ENCODE measurements at places on chromosomes 3 and 15.

GRCh38 chr3:127668906-127669305 lies 3.8 kb upstream of the ABTB1 start:
- H3K27ac ChIP-seq = no peak overlapping the region
- no peak for DNase-seq
- H3K36me3 ChIP-seq = no peaks in the 10 kb centered on the region
- peaks cover under 1% of the 10 kb centered on the region for H3K27me3 ChIP-seq

- DNase-seq = no peak
- H3K4me1 ChIP-seq = peaks cover 6% of the 10 kb centered on the region
- no peak overlapping the region for H3K27ac ChIP-seq
Measured at GRCh38 chr15:29349196-29349595, 79.6 kb upstream of the NSMCE3 start.

GRCh38 chr3:66839508-66839907 lies 158.6 kb upstream of the KBTBD8 start:
- no peak overlapping the region for H3K4me3 ChIP-seq
- no peaks in the 10 kb centered on the region for H3K36me3 ChIP-seq
- no peak overlapping the region for H3K27ac ChIP-seq

GRCh38 chr15:59029554-59029953 lies 42.1 kb downstream of the RNF111 start:
- H3K27ac ChIP-seq = no peak overlapping the region
- no peak for DNase-seq
- H3K27me3 ChIP-seq = peaks cover 2% of the 10 kb centered on the region

DNA sequence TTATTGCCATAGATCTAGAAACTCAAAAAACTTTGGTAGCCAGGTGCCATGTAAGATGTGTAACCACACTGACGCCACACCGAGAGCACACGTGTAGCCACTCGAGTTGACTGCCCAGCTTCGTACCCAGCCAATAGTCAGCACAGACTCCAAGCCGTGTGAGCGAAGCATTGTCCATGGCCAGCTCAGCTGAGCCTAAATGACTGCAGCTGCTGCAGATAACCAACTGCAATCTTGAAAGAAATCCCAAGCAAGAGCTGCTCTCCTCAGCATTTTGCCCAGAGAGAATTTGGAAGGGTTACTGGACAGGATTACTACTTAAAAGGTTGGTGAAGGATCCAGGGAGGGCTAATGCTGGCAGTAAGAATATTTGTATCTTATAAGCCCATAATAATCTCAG lies 193.0 kb upstream of the THRB start:
- peaks cover 4% of the 10 kb centered on the region for H3K27me3 ChIP-seq
- H3K27ac ChIP-seq = no peak overlapping the region
- no peak for DNase-seq
- H3K36me3 ChIP-seq = no peaks in the 10 kb centered on the region
- H3K4me1 ChIP-seq = peaks cover 11% of the 10 kb centered on the region
- H3K4me3 ChIP-seq = no peak overlapping the region

DNA sequence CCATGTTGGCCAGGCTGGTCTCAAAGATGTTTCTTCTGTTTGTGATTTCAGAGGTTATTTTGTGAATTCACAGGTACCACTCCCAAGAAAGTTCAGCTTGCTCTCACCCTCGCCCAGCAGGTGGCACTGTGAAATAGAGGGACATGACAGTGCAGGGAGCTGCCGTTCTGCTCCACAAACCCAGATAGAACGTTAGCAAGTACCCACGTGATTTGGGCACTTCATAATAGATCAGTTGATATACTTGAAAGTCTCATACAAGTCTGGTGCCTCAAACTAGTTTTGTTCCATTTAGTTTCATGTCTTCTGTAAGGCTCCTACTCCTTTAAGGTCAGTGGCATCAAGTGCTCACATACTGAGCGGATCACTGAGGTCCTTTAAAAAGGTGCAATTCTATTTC lies 45.5 kb downstream of the FILIP1L start:
- H3K27ac ChIP-seq = no peak overlapping the region
- H3K4me3 ChIP-seq = no peak overlapping the region
- DNase-seq = peak; percentile 77

GRCh38 chr3:38165722-38166387 lies 518 bp downstream of the OXSR1 start:
- H3K4me3 ChIP-seq = peak overlapping the region; percentile 95
- H3K27me3 ChIP-seq = peaks cover 10% of the 10 kb centered on the region
- peak overlapping the region; percentile 100 for H3K27ac ChIP-seq
- H3K36me3 ChIP-seq = peaks cover 21% of the 10 kb centered on the region
- H3K4me1 ChIP-seq = peaks cover 53% of the 10 kb centered on the region

GRCh38 chr3:114838025-114838424 lies 309.1 kb downstream of the ZBTB20 start:
- peaks cover 15% of the 10 kb centered on the region for H3K4me1 ChIP-seq
- no peaks in the 10 kb centered on the region for H3K36me3 ChIP-seq
- H3K27ac ChIP-seq = no peak overlapping the region
- H3K4me3 ChIP-seq = no peak overlapping the region
- peaks cover 3% of the 10 kb centered on the region for H3K27me3 ChIP-seq
- no peak for DNase-seq

DNA sequence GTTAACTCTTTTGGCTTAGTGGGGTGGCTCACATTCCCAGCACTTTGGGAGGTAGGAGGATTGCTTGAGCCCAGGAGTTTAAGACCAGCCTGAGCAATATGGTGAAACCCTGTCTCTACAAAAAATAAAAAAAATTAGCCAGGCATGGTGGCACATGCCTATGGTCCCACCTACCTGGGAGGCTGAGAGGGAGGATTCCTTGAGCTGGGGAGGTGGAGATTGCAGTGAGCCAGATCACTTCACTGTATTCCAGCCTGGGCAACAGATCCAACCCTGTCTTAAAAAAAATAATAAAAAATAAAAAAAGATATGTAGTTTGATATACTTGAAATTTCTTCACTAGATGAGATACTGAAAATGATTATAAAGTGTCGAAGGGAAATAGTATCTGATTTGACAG lies 178.8 kb downstream of the TCF12 start:
- no peak overlapping the region for H3K27ac ChIP-seq
- no peak for DNase-seq
- H3K27me3 ChIP-seq = no peaks in the 10 kb centered on the region
- H3K4me1 ChIP-seq = peaks cover 20% of the 10 kb centered on the region
- H3K36me3 ChIP-seq = peaks cover 27% of the 10 kb centered on the region

DNA sequence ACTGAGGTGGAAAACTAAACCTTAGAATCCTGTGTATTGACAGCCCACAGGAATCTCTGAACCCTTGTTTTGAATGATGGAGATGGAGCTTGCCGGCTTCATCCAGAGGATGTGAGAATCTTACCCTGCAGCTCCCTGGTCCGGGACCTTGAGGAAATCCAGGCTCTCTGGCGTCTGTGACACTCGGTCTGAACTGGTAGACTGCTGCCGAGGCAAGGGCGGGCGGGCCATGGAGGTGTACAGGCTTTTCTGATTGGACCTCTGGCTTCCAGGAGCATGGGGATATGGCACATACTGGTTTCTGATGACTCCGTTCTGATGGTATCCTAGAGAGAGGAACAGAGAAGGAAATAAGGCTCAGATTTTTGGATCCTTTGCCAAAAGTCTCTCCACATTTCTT lies 48.5 kb downstream of the CCNB2 start:
- H3K4me3 ChIP-seq = no peak overlapping the region
- H3K4me1 ChIP-seq = peaks cover 5% of the 10 kb centered on the region
- DNase-seq = no peak
- peaks cover 39% of the 10 kb centered on the region for H3K36me3 ChIP-seq
- peaks cover 4% of the 10 kb centered on the region for H3K27me3 ChIP-seq
- no peak overlapping the region for H3K27ac ChIP-seq

GRCh38 chr15:101045835-101046691 lies 126.9 kb downstream of the LRRK1 start:
- DNase-seq = no peak
- H3K4me1 ChIP-seq = no peaks in the 10 kb centered on the region
- peaks cover 2% of the 10 kb centered on the region for H3K27me3 ChIP-seq
- peaks cover 6% of the 10 kb centered on the region for H3K36me3 ChIP-seq
- no peak overlapping the region for H3K27ac ChIP-seq

DNA sequence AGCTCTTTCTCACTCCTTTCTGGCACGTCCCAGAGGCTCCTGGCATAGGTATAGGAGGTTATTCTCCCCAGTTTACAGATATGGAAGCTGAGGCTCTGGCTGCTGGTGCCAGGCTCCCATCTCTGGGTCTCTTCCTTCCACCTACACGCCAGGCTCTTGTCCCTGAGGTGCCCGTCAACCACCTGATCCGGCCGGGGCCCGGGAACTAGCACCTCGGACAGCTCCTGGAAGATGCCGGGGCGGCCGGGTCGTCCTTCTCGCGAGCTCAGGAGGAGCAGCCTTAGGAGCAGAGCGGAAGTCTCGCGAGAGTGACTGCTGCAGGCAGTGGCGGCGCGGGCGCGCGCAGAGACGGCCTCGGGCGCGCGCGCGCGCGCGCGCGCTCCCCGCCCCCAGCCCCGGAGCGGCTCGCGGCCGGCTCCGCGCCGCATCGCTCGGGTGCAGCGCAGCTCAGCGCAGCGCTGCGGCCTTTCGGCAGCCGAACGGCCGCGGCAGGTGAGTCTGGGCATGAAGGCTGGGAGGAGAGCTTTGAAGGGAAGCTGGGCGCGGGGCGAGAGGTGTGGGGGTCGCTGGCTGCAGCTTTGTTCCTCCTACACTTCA lies at the start of gene SCAMP5:
SCAMP5 (plus strand) TSS at position 382 of the 597 bp plus-strand sequence. CDS start 16,277 bp downstream, outside the sequence.
- peak within 1 kb of the TSS; percentile 9 for H3K27ac ChIP-seq
- H3K4me3 ChIP-seq = peak within 1 kb of the TSS; percentile 83
- peak; percentile 93 for DNase-seq
- H3K36me3 ChIP-seq = peaks cover 7% of the 10 kb centered on the region

GRCh38 chr3:146746190-146746589 lies 141.0 kb upstream of the PLSCR5 start:
- H3K4me1 ChIP-seq = peaks cover 70% of the 10 kb centered on the region
- DNase-seq = peak; percentile 64
- H3K27ac ChIP-seq = peak overlapping the region; percentile 83
- H3K36me3 ChIP-seq = peaks cover 24% of the 10 kb centered on the region
- H3K4me3 ChIP-seq = no peak overlapping the region

- no peaks in the 10 kb centered on the region for H3K27me3 ChIP-seq
- H3K36me3 ChIP-seq = no peaks in the 10 kb centered on the region
- no peak for DNase-seq
- H3K4me3 ChIP-seq = no peak overlapping the region
Measured at GRCh38 chr3:116743062-116743461, 33.5 kb downstream of the TUSC7 start.

DNA sequence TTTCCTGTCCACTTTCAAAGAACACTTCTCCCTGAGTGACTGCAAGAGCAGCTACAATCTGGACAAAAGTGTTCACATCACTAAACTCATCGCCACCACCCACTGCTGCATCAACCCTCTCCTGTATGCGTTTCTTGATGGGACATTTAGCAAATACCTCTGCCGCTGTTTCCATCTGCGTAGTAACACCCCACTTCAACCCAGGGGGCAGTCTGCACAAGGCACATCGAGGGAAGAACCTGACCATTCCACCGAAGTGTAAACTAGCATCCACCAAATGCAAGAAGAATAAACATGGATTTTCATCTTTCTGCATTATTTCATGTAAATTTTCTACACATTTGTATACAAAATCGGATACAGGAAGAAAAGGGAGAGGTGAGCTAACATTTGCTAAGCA lies 1.8 kb downstream of the CCRL2 start:
- H3K4me1 ChIP-seq = peaks cover 45% of the 10 kb centered on the region
- peaks cover 18% of the 10 kb centered on the region for H3K27me3 ChIP-seq
- no peak overlapping the region for H3K4me3 ChIP-seq

GRCh38 chr3:172931746-172932285 lies 181.3 kb downstream of the ECT2 start:
- H3K4me3 ChIP-seq = no peak overlapping the region
- no peak for DNase-seq
- H3K27ac ChIP-seq = no peak overlapping the region
- no peaks in the 10 kb centered on the region for H3K27me3 ChIP-seq
- H3K36me3 ChIP-seq = no peaks in the 10 kb centered on the region
- H3K4me1 ChIP-seq = no peaks in the 10 kb centered on the region

DNA sequence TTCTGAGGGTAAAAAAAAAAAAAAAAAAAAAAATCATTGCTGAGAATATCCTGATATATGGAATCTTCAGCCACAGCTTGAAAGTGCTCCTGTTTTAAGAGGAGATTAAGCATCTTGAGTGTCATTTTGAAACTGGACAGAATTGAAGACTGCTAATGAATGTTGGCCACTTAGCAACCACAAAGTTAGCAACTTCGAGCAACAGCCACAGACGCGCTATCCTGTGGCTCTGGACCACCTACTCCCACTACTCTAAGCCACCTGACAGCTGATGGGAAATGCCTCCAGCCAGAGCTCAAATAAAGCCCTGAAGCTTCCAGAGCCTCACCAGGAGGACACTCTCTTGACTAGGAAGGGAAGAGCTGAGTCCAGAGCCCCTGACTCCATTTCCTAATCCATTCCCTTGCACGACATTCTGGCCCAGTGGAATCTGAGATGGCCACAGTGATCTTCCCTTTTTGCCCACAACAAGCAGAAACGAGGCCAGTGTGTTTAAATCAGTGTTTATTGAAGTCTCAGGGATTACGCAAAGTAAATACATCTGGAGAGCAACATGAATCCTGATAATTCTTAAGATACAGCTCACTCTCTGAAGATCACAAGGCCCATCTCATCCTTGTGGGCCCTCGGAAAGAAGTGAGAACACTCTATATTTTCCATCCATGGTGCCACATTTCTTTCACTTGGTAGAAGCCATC lies 58.6 kb downstream of the TMEM212 start:
- H3K4me3 ChIP-seq = no peak overlapping the region
- DNase-seq = no peak
- H3K36me3 ChIP-seq = no peaks in the 10 kb centered on the region

DNA sequence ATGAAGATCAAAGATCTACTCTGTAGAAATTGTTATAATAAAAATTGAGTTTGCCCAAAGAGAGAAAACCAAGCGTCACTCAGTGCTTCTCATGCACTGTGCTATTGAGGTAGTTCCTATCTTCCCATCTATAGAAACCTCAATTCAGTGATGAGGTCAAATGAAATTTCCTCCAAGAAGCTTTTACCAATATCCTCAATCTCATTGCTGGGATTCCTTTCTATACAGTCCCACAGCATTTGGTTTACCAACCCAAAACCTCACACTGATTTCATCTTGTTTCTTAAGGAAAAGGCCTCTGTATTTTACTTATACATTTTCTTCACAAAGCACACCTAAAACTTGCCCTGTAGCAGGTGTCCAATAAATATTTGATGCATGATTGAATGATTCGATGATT lies 147.2 kb downstream of the ALCAM start:
- peak overlapping the region; percentile 66 for H3K4me3 ChIP-seq
- H3K27me3 ChIP-seq = no peaks in the 10 kb centered on the region
- peaks cover 5% of the 10 kb centered on the region for H3K36me3 ChIP-seq
- peak; percentile 52 for DNase-seq

GRCh38 chr3:182895513-182896112 lies 84.7 kb downstream of the DCUN1D1 start:
- H3K4me3 ChIP-seq = no peak overlapping the region
- no peaks in the 10 kb centered on the region for H3K27me3 ChIP-seq
- DNase-seq = no peak
- H3K27ac ChIP-seq = no peak overlapping the region

- no peak overlapping the region for H3K4me3 ChIP-seq
- no peak overlapping the region for H3K27ac ChIP-seq
- peak; percentile 16 for DNase-seq
- H3K27me3 ChIP-seq = peaks cover 7% of the 10 kb centered on the region
Measured at GRCh38 chr3:112894258-112894657, 47.6 kb upstream of the CD200R1L start.
